ENCODE measurements at places on chromosomes 16 and 17.

- peak; percentile 69 for DNase-seq
Measured at GRCh38 chr17:20189302-20189701, 180.1 kb downstream of the SPECC1 start.

- DNase-seq, result no peak
Measured at GRCh38 chr17:43438626-43439025, 39.8 kb downstream of the ARL4D start.

DNA sequence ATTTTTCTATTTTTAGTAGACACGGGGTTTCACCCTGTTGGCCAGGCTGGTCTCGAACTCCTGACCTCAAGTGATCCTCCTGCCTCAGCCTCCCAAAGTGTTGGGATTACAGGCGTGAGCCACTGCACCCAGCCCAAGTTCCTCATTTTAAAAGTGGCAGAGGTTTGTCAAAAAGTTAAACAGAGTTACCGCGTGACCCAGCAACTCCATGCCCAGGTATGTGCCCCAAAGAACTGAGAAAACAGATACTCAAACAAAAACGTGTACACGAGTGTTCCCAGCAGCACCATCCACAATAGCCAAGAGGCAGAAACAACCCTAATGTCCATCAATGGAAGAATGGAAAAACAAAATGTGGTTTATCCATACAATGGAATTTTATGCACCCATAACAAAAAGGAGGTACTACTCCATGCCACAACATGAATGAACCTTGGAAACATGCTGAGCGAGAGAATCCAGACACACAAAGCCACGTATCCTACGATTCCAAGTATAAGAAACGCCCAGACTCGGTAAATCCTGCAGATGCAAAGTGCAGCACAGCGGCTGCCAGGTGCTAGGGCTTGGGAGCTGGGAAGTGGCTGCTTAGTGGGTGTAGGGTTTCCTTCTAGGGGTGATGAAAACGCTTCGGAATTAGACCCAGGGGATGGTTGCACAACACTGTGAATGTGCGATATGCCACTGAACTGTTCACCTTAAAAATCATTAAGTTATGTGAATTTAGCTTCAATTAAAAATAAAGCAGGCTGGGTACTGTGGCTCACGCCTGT is 24.8 kb downstream of the ADCY9 start:
- DNase-seq, result no peak

DNA sequence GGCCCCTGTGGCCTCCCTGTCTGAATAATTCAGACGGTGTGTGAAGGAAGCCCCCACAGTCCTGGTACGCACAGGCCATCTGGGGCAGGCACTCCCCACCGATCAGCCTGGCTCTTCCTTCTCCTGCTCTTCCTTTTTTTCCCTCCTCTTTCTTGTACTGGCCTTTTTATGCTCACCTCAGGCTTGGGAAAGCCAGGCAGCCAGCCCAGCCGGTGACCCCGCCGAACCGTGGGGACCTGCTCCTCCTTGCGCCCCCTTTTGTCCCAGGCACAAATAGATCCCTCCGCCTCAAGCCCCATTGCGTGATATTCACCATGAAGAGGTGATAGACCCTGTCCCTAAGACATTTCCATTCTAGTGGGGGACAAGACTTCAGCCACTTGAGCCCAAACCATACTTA is 80.2 kb upstream of the BRD7 start:
- DNase-seq, result no peak

GRCh38 chr17:9028202-9028987 is 7.1 kb downstream of the NTN1 start:
- DNase-seq, result no peak
